ENCODE measurements at places on chromosomes 7 and 10. TPM values are rescaled to one million over a fixed set of nuclear protein-coding genes. Genes with fewer than 3 reads are reported as not detected.
A peak's percentile ranks its signal among the peaks of the same experiment; 100 is the strongest.

Gene MYO1G
- total RNA-seq = 0.09 TPM

Gene ITIH5
- 0.09 TPM for total RNA-seq

GRCh38 chr10:113958631-113959382, 84.9 kb upstream of the ADRB1 start:
- DNase-seq = peak; percentile 81

DNA sequence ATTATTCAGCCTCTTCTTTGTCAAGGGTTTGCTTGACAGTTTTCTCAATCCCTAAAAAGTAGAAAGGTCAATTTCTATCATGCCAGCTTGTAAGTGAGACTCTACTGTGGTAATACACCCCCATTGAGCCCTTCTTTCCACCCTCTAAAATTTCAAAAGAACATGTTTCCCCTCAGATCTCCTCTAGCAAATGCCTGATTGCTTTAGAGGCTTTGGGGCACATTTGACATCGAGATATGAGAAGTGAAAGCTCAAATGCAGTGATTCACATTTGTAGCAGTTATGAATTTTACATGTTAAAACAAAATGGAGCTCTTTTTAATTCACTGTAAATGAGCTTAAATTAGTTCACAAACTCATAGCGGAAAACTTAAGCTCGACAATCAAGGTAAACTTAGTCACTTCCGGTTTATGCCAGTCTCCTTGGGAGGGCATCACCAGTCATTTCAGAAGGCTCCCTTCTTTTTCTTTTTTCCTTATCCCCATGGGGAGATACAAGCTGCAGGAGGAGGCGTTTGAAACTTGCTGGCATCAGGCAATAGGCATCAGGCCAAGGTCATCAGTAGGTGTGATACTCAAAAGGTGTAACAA, 55.3 kb upstream of the ADO start:
- DNase-seq = no peak

DNA sequence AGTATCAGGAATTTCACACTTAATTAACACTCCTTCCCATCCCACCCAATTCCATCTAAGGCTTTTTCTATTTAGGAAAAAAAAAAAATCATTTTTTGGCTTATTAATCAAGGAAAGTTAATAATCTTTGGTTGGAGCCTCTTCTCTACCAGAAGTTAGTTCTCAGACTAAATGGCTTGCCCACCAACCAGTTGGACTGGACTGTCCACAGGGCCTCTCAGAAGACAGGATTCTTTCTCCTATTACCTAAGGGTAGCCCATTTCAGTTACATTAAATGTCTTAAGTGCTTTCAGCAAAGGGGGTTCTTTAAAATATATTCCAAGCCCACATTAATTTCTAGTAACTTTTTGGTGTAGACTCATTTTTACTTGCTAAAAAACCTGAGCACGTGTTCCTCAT, 35.2 kb downstream of the GLUD1 start:
- no peak for DNase-seq

DNA sequence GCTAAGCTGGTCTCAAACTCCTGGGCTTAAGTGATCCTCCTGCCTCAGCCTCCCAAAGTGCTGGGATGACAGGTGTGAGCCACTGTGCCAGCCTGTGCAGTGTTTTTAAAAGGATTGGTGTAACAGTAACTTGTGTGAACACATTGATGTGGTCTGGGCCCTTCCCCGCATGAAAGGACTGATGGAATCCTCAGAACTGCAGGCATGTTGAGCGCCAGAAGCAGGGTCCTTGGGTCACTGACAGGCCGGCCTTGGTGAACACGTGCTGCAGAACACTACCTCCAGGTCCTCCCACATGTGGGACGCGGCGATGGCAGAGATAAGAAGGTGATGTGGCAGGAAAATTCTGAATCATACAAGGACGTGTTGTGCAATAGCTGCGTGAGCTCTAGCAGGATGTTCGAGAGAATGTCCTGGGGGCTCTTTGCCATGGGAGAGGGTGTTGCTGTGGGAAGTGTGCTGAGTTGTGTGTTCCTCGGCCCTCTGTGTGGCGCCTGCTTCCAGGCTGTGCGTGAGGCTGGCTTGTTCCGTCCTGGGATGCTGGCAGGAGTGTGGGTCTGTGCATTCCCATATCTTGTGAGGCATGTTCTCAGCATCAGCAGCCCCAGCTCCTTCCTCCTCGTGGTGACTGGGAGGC, 68.2 kb downstream of the DNAJB6 start:
- peak; percentile 91 for DNase-seq

GRCh38 chr10:97047788-97048187, 138.0 kb downstream of the SLIT1 start:
- DNase-seq = no peak

Gene ACSM6
- not detected for total RNA-seq

Gene BHLHA15
- not detected for total RNA-seq

Gene NRCAM
- total RNA-seq = 5.4 TPM

GRCh38 chr10:97540669-97541500, 31.7 kb upstream of the ANKRD2 start:
- peak; percentile 65 for DNase-seq

Gene SFRP5
- total RNA-seq = not detected

- DNase-seq = no peak
Observed at GRCh38 chr10:91567815-91568214, 65.1 kb downstream of the PPP1R3C start.

GRCh38 chr7:108236681-108237415, 106.7 kb upstream of the LAMB4 start:
- DNase-seq = no peak

- no peak for DNase-seq
Observed at GRCh38 chr7:22983257-22983855, 30.6 kb downstream of the HYCC1 start.

All from fibroblast of the aortic adventitia (primary cell).